GM23248 (cell line): ENCODE measurements at places on chromosomes 2 and 18. TPM values are rescaled to one million over a fixed set of nuclear protein-coding genes. Genes with fewer than 3 reads are reported as not detected.

Gene NHEJ1
- total RNA-seq = 8.3 and 16.1 TPM in 2 replicates

Gene PRSS56
- total RNA-seq = not detected in 2 replicates

Gene VWA3B
- total RNA-seq = not detected in 2 replicates

Gene CACNB4
- 0.11 TPM in 1 of 2 replicates, not detected in the other for total RNA-seq

Gene SERPINB5
- total RNA-seq = not detected in 2 replicates

Gene ITGB1BP1
- 39.0 and 52.2 TPM in 2 replicates for total RNA-seq

Gene GPR39
- 2.6 and 3.8 TPM in 2 replicates for total RNA-seq

Gene SCN3A
- 0.11 TPM in 1 of 2 replicates, not detected in the other for total RNA-seq

Gene CRACDL
- total RNA-seq = not detected in 2 replicates

Gene IL36B
- not detected in 2 replicates for total RNA-seq

Gene DSEL
- total RNA-seq = 126 and 132 TPM in 2 replicates

Gene DUSP2
- total RNA-seq = 2.4 and 8.8 TPM in 2 replicates

Gene C2orf15
- total RNA-seq = not detected in 2 replicates

Gene PSMA8
- total RNA-seq = not detected in 2 replicates

Gene KYNU
- under 0.01 TPM in 1 of 2 replicates, not detected in the other for total RNA-seq

Gene PTH2R
- total RNA-seq = not detected in 2 replicates

Gene ACTG2
- not detected in 2 replicates for total RNA-seq

Gene DNAJC5G
- not detected in 2 replicates for total RNA-seq
